ENCODE measurements at places on chromosomes 4 and X.

GRCh38 chr4:23631255-23631950 lies 258.4 kb downstream of the PPARGC1A start:
- peak; percentile 39 for DNase-seq

- peak; percentile 70 for DNase-seq
These were observed 195.3 kb downstream of the MAML3 start for GRCh38 chr4:139958739-139959098.

DNA sequence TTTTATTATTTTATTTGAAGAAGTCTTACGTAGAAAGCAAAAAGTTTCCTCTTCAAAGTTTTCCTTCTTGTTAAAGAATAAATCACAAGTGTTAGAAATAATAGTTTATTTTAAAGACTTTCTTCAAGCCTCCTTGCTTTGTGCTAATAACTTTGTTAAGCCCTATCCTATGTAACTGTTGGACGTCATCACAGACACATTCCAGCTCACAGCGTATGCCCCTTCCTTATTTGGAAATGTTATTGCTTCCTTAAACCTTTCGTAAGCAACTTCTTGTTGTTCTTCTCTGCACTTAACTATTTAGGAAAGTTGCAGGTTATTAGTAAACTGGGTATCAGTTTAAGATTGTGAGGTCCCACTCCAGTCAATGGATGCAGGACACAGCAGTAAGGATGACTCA lies 7.6 kb upstream of the SRD5A3 start:
- DNase-seq, result no peak

GRCh38 chr4:184329235-184329634 lies 111.6 kb upstream of the ENPP6 start:
- DNase-seq, result no peak

DNA sequence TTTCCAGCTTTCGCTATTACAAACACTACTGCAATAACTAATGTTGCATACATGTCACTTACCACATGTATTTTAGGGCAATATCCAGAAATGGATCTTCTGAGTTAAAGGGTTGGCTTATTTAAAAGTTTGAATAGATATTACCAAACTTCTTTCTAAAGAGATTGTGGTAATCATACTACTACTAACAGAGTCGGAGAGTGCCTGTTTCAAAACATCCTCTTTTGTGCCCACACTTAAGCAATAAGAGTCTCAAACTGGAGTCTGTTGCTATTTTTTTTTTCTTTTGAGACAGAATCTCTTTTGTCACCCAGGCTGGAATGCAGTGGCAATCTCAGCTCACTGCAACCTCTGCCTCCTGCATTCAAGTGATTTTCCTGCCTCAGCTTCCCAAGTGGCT lies 35.8 kb downstream of the FGFBP1 start:
- DNase-seq, result no peak

DNA sequence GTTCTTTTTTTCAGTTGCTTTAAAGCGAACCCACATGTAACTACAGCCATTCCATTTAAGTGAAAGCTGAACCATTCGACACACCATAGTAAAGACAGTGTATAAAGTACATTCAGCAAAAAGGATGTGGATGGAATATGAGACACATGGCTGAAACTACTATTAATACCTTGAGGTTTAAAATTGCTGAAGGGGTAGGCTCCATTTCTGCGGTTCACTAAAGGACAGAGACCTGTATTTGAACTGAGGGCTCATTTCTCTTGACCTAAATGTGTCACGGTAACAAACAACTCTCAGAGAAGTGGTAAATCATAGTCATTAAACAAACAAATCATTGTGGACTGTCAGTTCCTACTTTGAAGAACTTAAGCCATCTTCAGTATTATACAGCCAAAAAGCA lies 1085.6 kb upstream of the TENM3 start:
- no peak for DNase-seq

- DNase-seq, result no peak
These were observed 85.0 kb upstream of the SORBS2 start for GRCh38 chr4:185896817-185897488.
